ENCODE measurements at places on chromosomes 13 and 19.

- DNase-seq, result no peak
Measured at GRCh38 chr19:49851456-49852259, 699 bp downstream of the PTOV1 start.

DNA sequence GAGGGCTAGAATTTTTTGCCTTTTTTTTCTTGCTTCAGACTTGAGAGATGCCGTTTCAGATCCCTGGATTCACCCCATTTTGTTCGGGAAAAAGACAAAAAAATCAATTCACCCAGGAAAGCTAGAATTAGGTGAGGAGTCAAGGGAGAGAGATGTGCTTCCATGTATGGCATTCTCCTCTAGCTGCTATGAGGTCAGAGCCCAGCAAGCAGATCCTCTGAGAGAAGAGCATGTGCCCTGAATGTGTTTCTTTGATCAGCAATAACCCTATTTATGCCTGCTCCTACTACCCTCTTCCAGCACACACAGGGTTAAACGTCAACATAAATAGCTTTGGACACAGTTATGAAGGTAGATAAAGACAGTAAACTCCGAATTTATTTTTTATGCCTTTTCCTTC, 53.6 kb downstream of the NDFIP2 start:
- DNase-seq, result no peak

DNA sequence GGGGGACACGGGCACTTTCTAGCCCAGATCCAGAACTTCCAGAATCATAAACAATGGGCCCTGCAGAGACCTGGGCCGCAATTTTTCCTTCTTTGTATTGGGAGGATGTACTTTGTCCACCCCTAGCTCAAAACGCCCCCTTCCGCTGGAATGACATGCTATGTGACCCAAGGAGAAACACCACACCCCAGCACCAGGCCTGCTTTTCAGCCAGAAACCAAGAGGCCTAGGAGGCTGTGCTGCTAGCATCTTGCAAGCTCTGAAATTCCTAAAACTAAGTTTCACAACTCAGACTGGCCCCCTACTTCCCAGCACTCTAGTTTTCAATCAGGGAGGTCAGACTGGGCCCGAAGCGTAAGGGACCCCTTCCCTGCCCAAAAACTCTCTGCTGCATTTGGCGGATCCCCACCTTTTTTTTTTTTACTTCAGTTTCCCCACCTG, 538 bp downstream of the LSM4 start:
- DNase-seq, result peak; percentile 61

DNA sequence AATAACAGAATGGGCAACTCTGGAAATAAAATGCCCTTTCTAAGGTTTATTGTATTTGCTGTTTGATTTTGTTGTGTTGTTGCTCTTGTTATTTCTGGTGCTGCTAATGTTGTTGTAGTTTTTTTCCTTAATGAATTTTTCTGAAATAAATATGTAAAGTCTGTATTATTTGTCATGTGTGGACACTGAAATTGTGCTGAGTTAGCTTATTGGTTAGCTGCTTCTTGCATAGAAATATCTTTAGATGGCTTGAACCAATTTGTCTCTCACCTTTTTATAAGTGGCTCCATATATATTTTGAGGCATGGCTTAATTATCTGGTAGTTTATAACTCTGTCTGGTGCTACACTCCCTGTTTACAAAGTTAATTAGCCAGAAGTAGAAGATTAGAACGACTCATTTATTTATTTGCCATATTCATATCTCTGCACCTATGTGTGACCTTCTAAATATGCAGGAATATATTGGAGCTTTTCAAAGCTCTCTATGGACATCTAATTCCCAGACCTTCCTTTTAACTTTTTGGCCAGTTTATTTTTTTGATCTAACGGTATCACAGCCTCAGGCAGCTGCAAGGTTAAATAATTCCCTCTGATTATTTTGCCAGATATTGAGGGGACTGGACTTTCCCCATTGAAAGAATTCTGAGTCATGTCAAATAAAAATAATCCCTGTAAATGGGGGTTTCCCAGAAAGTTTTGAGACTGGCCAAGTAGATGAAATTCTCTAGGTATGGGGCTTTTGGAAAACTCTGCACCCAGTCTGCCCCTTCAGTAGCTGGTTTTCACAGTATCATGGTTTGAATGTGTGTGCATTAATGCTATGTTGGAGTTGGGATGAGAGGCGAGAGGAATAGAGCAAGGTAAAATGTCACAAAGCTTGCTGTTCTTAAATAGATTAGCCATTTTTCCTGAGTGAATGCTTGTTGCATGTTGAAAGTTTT, 1331.7 kb upstream of the MIR17HG start:
- DNase-seq, result no peak
